ENCODE measurements at places on chromosomes 11 and 22.
A peak's percentile ranks its signal among the peaks of the same experiment; 100 is the strongest.

DNA sequence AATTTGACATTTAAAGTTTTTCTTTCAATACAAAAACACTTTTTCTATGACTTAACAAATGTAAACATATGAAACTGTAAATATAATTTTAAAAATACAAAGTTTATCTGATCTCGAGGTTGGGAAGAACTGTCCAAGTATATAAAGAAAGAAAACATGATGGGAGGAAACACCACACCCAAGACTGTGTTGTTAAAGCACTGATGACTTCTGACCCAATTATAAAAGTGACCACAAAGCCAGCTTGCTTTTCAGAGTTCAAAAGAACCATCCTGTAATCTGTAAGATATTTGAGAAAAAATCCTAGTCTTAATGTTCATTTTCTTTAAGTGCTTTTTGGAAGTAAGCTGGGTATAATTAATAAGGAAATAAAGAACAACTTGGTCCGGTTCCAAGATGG is 15.6 kb downstream of the CEP57 start:
- DNase-seq = no peak

DNA sequence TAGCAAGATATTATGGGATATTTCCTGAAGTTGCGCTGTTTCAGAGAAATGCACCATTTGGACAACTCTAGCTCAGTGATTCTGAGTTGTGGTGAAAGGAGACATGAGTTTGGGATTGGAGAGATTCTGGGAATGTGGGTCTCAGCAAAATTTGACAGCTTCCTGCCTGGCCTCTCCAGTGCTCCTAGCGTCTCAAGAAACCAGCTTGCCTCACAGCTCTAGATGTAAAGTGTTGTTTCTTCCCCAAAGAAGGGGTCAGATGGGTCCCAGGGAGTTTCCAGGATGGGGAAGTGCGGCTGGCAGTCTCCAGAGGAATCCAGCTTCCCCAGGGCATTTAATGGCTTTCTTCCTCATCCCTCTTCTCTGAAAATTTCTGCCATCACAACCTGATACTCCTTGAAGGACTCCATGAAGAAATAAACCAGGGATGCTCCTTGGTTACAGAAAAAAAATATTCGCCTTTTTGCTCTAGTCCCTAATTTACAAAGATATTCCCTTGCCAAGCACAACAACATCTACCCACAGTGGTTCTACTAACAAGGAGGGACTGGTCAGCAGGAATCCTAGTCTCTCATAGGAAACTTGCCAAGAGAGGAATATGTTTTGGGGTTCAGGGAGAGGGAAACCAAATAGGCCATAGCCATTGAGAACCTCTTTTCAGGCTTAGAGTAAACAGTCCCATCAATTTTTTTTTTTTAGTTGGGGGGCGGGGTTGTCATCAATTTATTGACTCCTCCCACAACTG is 185.4 kb upstream of the E2F8 start:
- no peak for DNase-seq

GRCh38 chr11:35235157-35235468 is 96.1 kb downstream of the CD44 start:
- no peak for DNase-seq

DNA sequence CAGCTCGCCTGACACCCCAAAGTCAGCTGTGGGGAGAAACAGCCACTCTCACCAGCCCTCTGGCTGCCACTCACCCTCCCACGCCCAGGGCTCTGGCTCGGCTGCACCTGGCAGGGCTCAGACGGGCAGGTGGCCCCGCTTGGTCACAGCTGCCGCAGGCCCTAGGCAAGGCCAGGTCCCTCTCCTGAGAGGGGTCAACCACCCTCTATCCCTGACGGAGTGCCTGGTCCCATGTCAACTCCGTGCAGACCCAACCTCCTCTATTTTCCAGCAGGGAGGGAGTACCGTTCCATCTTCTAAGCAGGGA is 1.9 kb downstream of the MAP4K2 start:
- DNase-seq = no peak

- no peak for DNase-seq
Measured at GRCh38 chr11:73453562-73453961, 77.4 kb downstream of the RELT start.

DNA sequence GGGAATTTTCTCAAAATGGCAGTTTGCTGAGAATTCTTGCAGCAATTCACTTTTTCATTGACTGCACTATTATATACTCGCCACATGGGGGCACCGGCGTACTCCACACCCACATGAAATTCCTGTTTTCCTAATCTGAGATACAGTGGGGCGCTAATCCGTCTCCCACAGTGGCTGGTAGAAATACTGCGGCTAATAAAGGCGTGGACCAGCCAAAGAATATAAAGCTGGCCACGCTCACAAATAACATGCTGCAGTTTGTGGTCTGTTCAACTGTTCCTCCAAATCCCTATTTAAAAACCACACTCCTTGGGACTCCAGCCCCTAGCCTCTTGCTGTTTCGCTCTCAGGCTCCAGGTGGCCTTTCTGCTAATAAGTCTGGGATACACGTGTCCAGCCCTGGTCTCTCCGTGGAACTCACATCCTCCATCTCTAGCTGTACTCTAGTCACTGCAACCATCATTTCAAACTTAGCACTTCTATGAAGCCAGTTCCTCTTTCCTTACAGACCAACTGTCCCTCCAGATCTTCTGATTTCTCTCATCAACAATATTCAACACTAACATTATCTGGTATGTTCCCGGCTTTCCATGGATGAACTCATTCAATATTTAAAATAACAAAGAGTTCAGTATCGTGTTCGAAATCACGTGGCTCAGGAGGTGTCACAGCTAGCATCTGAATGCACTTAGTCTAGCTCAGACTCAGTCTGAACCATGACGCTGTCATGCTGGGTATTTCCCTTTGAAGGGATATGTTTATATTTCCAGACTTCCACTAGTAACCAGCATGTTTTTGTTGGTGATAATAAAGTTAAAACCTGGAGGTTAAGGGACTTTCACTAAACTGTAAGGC is 22.0 kb downstream of the TBRG1 start:
- no peak for DNase-seq

DNA sequence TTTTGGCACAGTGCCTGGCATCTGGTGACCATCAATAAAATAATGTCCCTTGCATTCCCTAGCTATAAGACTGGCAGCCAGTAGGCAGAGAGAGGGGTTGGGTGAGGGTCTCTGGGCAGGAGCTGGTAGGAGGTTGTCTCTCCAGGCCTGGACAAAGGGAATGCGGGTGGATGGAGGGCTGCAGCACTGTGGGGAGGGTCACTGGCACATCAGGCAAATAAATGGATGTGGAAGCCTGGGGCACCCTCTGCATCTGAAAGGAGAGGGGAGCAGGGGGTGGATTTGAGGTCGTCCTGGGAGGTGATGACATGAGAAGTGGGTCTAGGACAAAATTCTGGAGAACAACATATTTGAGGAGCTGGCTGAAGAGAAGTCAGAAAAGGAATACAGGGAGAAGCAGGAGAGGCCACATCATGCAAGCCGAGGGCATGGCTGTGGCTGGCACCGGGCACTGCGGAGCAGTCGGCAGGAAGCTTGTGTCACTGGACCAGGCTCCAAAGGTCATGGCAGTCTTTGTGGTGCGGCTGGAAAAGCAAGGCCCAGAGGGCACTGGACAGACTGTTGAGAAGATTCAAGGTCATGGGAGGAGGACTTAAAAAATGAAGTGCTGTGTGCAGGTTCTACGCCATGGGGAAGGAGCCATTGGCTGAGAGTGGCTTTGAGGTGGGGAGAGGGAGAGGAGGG is 36.5 kb upstream of the THY1 start:
- DNase-seq = no peak

DNA sequence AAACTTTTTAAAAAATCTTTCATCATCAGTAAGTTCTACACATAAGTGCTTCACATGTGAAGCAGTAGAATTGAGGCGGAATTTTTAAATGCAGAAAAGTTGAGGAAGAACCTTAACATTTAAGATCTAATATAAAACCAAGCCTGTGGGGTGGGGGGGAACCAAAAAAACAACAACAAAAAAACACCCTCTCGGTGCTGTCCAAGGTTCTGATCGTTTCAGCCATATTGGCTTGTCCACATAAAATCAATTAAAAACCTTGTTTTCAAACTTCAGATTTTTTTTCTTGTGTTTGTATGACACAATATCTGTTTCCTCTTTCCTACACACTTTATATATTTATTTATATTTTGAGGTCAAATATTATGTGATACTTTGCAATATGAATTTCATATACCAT is 130.0 kb downstream of the WNT7B start:
- no peak for DNase-seq

DNA sequence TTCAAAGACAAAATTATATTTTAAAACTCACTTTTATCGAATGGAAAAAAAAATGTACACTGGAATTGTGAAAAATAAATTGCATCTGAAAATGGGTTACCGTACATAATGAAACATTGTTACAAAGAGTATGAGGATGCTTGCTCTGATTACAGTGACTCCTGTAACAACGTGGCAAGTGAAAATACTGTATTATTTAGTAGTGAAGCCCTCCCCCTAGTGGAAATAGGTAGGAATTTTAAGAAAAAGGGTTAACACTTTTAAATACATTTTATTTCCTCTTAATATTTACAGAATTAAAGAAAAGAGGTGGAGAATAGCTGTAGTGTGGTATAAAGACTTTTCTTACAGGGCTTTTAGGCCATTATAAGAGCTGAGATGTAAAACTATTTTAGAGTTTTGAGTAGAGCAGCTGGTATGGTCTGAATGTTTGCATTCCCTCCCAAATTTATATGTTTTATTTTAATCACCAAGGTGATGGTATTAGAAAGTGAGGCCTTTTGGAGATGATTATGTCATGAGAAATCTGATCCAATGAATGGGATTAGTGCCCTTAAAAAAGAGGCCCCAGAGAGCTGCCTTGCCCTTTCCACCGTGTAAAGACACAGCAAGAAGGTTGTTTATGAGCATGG is 25.2 kb downstream of the FAM76B start:
- peak; percentile 69 for DNase-seq

DNA sequence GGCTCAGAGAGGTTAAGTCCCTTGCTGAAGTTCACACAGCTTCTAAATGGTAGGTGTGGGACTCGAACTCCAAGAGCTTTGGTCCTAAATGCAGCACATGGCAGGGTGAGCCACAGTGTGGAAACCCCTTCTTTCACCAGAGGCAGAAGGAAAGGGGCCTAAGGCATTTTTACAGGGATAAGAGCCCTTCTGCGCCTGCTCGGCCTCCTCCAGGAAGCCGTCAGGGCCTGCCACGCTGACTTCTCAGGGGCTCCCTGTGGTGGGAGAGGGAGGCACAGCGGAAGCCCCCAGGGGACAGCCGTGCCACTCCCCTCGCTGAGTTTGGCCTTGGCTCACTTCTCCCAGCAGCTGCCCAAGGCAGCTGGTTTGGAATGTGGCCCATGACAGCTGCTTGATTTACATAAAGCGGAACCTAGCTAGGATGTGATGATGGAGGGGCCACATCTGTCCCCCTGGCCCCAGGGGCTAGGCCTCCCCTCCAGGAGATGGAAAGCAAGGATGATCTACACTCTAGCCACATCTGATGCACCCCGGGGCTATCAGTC is 35.4 kb downstream of the CD82 start:
- DNase-seq = no peak

DNA sequence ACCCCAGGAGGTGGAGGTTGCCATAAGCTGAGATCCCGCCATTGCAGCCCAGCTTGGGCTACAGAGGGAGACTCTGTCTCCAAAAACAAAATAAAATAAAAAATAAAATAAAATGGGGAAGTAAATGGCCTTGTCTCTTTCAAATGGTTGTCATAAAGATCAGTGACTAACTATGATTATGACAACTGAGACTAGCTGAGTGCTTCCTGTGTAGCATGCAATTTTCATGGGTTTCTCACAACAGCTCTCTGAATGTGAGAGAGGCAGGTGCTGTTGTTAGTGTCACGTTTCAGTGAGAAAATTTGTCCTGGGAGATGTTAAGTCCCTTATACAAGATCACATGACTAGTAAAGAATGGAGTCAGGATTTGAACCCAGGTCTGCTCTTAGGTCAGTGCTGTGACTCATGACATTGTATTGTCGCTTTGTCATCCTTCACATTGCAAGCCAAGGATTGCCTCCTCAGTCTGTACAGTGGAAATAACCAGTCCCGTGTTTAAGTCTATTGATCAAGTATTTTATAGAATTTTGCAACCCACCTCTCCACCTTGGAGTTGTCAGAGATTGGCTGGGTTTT is 163.3 kb upstream of the CCDC90B start:
- no peak for DNase-seq
